ENCODE measurements at places on chromosomes 1 and 21. TPM values are rescaled to one million over a fixed set of nuclear protein-coding genes. Genes with fewer than 3 reads are reported as not detected.

- DNase-seq: peak; percentile 74
Observed at GRCh38 chr1:18062185-18062584, 45.4 kb upstream of the IGSF21 start.

KIAA1614 gene
- 3.8 TPM for total RNA-seq

DNA sequence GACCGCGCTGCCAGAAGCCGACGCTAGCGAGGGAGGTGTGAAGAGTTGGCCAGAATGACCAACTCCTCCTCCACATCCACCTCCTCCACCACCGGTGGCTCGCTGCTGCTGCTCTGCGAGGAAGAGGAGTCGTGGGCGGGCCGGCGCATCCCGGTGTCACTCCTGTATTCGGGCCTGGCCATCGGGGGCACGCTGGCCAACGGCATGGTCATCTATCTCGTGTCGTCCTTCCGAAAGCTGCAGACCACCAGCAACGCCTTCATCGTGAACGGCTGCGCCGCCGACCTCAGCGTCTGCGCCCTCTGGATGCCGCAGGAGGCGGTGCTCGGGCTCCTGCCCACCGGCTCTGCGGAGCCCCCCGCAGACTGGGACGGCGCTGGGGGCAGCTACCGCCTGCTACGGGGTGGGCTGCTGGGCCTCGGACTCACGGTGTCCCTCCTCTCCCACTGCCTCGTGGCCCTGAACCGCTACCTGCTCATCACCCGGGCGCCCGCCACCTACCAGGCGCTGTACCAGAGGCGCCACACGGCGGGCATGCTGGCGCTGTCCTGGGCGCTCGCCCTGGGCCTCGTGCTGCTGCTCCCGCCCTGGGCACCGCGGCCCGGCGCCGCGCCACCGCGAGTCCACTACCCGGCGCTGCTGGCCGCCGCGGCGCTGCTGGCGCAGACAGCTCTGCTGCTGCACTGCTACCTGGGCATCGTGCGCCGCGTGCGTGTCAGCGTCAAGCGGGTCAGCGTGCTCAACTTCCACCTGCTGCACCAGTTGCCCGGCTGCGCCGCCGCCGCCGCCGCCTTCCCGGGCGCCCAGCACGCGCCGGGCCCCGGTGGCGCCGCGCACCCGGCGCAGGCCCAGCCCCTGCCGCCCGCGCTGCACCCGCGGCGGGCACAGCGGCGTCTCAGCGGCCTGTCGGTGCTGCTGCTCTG is 1.2 kb downstream of the GPR88 start:
- peak; percentile 80 for DNase-seq

DNA sequence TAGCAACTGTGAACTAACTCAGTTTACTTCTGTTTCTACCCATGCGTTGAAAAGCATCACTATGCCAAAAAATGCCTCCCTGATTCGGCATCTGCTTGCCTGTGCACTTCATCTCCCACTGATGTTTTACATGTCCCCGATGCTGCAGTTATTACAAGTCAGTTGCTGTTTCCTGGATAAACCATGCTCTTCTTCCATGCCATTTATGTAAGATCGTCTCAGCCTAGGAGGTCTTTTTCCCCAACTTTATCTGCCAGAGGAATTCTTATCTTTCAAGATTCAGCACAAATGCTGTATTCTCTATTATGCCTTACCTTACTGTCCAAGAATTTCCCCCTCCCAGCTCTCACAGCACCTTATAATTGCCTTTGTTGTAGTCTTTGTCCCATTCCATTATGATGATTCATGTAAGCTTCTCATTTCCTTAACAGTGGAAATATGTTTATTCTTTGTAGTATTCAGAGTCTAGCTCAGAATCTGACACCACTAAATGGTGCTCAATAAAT is 30.0 kb downstream of the PRKACB start:
- no peak for DNase-seq

DNA sequence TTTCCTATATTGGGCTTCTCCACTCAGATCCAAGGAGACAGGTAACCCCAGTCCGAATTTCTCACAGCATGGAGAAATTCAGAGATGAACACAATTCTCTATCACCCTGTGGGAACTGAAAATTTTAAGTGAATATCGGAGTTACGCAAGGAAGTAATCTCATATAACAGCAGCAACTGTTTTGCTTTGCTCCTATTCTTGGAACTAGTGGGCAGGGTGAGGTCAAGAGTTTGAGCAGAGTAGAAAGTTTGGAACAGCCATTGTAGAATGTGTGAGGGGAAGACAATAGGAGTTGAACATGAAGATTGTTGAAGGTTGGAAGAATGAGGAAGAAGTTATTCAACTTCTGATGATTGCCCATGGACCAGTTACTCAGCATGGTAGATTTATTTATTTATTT is 24.3 kb upstream of the SLC35D1 start:
- no peak for DNase-seq

PGBD2 gene
- 7.9 TPM for total RNA-seq

- DNase-seq: no peak
Observed at GRCh38 chr1:54018635-54019034, 649 bp upstream of the LDLRAD1 start.

TIMM17A gene
- total RNA-seq: 34.5 TPM

DNA sequence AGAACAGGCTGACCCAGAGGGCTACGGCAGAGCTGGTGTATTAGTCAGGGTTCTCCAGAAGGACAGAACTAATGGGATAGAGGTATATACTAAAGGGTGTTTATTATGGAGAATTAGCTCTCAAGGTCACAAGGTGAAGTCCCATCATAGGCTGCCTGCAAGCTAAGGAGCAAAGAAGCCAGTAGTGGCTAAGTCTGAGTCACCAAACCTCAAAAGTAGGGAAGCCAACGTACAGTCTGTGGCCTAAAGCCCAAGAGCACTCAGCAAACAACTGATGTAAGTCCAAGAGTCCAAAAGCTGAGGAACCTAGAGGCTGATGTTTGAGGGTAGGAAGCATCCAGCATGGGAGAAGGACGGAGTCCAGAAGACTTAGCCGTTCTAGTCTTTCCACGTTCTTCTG is 179.2 kb downstream of the BACH1 start:
- DNase-seq: no peak

PTPRC gene
- total RNA-seq: not detected

DNA sequence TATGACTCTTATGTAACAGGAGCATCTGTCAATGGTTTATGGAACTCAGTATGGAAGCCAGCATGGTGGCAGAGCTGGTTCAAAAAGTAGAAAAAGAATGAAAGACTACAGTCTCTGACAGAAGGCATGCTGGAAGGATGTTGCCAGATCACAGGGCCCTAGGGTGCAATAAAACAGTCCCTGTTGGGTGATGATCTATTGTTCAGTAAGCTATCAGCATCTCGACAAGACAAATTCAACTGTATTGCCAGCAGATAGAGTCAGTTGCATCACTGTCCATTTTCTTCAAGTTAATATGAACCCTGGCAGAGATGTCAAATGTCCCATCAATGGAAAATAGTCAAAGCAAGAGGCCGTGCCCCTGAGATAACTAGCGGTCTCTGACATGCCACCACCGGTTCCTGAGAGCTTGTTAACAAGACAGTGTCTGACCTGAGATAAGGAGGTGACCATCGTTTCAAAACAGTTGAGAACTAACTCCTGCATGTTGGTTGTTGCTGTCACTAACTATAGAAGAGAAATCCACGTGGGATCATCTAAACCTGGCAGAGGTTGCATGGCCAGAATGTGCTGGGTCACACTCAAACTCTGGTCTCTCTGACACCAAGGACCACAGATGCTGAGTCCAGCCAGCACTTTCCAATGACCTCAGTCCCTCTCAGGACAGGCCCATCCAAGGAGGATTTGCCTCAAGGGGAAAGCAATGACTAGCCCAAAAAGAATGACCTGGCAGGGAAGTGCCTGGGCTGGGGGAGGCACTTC is 125.9 kb downstream of the RIPK4 start:
- DNase-seq: no peak

- DNase-seq: no peak
Observed at GRCh38 chr21:9838738-9839642, 682.4 kb upstream of the TPTE start.

GRCh38 chr1:22579541-22580155 is 16.4 kb downstream of the EPHA8 start:
- DNase-seq: no peak

DNA sequence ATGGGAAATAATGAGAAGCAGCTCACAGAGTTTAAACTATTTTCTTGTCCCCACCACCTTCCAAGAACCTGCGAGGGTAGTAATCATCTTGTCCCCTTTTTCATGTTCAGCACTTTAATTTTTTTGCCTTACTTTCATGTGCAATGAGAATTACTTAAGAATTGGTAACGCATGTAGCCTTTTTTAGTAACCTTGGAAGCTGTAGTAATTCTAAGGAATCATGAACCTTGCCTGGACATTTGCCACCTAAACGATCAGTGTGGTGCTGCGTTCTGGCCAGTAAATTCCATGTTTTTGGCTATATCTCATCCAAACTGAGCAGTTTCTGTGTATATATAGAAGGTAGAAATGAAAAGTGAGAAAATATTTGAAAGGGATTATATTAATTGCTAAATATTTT is 3.9 kb upstream of the VAMP3 start:
- DNase-seq: no peak

DNA sequence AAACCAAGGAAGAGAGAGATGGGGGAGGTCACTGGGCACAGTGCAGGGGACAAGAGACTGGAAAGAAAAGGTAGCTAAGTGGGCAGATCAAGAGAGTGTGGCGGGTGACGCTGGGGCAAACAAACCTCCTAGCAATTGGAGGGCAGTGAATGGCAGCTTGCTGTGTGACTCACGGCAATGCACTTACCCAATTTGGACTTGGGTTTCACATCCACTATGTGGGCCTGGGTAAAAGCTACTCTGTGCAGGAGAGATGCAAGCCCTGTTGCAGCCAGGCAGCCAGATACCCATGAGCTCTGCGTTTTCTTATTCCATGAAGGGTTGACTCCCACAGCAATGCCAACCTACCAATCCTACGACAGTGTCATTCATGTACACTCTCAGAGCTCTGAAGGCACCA is 9.5 kb downstream of the PLXNA2 start:
- DNase-seq: no peak

DNA sequence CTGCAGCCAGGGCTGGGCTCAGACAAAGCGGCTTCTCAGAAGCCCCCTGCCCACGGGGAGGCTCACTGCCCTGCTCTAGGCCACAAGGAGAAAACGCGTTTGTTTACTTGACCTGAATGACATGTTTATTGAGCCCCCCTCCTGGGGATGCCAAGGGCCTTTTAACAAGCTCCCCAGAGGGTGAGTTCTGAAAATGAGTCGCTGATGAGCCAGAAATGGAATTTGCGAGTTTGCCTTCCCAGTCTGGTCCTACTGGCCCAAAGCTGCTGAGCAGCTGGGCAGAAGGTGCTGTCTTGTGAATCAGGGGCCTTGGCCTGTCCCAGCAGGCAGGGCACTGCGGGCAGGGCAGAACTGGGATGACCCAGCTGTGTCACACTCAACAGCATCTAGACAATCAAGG is 120.6 kb downstream of the SYF2 start:
- DNase-seq: no peak

MRPL55 gene
- 68.3 TPM for total RNA-seq

BMP8B gene
- 0.24 TPM for total RNA-seq

- DNase-seq: no peak
Observed at GRCh38 chr1:214857716-214858115, 224.8 kb upstream of the KCNK2 start.

ERICH3 gene
- total RNA-seq: not detected

- DNase-seq: no peak
Observed at GRCh38 chr1:232048481-232048880, 421.9 kb downstream of the DISC1 start.

- DNase-seq: no peak
Observed at GRCh38 chr1:214640431-214641213, 37.6 kb downstream of the CENPF start.

SPRR2F gene
- not detected for total RNA-seq

TINAGL1 gene
- not detected for total RNA-seq

DNA sequence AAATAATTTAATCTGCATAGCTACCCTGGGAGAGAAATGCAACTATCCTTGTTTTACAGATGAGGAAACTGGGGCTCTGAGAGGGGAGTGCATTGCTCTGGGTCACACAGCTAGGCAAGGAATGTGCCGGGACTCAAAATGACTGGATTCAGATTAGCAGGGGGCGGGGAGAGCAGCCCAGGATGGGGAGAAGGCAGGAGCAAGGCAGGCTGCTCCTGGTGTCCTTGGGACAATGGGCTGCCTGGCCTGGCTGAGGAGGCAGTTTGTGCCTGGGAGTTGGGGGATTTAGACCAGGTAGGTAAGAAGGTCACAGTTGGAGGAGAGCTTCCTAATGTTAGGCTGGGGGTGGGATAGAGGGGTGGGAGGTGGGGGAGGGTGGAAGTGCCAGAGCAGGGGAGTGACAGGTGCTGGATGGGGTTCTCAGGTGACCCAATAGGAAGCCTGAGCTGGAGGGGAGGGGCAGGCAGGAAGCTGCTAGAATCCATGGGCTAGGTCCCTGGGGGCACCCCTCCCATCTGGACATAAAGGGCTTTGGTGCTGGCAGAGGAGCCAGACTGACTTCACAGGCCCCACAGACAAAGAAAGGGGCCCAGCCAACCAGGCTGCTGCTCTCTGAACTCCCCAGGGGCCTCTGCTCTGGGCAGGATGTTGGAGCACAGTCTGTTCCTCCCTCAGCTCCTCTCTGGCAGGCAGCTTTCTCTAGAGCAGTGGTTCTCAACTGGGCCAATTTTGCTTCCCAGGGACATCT is 29.0 kb downstream of the TRIM62 start:
- DNase-seq: peak; percentile 69

PLEKHG5 gene
- total RNA-seq: 7.4 TPM

DNA sequence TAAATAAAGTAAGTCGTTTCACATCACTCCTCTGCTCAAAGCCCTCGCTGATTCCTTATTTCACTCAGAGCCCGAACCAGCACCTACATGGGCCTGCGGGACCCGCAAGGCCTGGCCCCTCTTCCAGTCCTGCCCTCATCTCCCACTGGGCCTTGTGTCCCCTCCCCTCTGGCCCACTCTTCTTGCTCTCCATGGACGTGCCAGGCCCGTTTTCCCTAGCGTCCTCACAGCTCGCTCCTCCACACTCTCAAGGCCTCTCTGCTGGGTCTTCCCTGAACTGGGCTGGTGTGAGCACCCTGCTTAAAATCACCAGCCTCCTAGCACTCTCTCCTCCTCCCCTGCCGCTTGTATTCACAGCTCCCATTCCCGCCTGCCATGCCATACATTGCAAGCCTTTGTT is 237.9 kb downstream of the FOXD2 start:
- DNase-seq: no peak

RNU1-1 gene
- total RNA-seq: under 0.01 TPM

- no peak for DNase-seq
Observed at GRCh38 chr1:214958486-214958885, 124.1 kb upstream of the KCNK2 start.

LEPR gene
- 15.2 TPM for total RNA-seq

GRCh38 chr1:153527683-153528040 is 8.1 kb downstream of the S100A6 start:
- DNase-seq: no peak
